ENCODE measurements at places on chromosomes 2 and 18.

DNA sequence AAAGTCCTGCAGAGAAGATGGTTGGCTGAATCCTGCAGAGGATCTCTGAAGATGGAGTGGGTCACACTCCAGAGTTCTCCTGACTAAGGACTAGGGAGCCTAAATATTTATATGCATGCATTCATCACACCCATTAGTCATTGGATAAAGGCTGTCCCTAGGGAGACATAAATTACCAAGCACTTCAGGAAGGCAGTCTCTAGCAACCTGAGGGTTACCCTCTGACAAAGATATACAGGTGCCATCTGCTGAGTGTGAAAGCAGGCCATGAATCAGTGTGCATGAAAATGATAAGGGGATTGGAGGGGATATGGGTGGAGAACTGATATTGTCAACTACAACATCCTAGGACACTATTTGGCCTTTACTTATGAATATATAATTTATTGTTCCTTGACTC lies 294.8 kb upstream of the DDX18 start:
- DNase-seq = no peak

GRCh38 chr2:74415762-74416395 lies 5.5 kb downstream of the C2orf81 start:
- DNase-seq = no peak

DNA sequence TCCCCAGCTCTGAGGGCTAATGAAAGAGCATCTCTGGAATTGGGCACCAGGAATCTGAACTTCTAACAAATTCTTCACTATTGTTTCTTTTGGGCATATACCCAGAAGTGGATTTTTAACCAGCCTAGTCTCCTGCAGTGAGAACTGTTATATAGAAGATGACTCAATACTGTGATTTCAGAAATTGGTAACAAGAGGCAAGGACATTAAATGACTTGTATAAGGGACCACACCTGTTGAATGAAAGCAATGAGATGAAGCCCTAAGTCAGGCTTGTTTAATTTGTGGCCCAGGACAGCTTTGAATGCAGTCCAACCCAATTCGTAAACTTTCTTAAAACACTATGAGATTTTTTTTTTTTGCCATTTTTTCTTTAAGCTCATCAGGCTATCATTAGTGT lies 57.9 kb downstream of the EPC2 start:
- DNase-seq = no peak

- no peak for DNase-seq
These were observed 301.6 kb downstream of the SLC8A1 start for GRCh38 chr2:40150266-40150665.

DNA sequence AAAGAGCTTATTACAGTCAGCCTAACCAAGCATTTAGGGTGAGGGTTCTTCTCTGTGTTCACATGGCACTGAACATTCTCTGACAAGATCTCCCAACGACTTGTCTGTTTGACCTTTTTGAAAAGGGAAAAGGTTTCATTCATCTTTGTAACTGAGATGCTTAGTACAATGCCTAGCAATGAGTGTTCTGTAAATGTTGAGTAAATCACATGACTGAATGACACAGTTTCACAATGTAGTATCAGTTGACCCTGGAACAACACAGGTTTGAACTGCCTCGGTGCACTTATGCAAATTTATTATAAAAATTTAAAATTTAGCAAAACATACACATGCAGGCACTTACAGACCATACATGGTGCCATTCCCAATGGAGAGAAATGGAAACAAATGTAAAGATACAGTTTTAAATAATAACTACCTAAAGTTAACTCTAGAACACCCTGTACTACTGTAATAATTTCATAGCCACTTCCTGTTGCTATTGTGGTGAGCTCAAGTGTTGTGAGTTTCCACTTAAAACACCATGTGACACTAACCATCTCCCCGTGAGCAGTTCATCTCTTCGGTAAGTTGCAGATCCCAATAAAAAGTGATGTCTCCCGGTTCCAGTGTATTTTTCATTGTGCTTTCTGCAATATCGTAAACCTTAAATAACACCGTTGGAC lies 34.1 kb upstream of the VWC2L start:
- no peak for DNase-seq

- DNase-seq = peak; percentile 25
These were observed 143.5 kb downstream of the SH3RF3 start for GRCh38 chr2:109272461-109272860.

- no peak for DNase-seq
These were observed 6.9 kb upstream of the POU3F3 start for GRCh38 chr2:104846786-104847585.

All from fibroblast of lung (primary cell).